ENCODE measurements at places on chromosomes 16 and 17. TPM values are rescaled to one million over a fixed set of nuclear protein-coding genes. Genes with fewer than 3 reads are reported as not detected.
A peak's percentile ranks its signal among the peaks of the same experiment; 100 is the strongest.

- peak; percentile 30 for DNase-seq
Observed at GRCh38 chr16:56450275-56450985, 702 bp downstream of the NUDT21 start.

DNA sequence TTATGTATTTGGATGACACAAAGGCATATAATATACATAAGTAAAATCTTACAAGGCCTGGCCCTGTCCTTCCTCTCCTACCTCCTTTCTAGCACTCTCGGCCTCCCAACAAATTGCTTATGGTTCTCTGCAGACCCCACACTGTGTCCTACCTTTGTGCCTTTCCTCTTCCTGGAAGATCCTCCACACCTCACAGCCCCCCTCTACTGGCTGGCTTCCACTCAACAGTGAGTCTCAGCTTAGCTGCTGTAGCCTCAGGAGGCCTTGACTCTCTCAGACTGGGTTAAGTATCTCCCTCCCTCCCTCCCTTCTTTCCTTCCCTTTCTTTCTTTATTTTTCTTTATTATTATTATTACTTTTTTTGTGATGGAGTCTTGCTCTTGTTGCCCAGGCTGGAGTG lies 8.3 kb upstream of the SLC52A1 start:
- no peak for DNase-seq

GRCh38 chr16:66304961-66305360 lies 61.5 kb upstream of the CDH5 start:
- DNase-seq, result no peak

TMEM132E gene
- total RNA-seq, result not detected

GRCh38 chr17:3547628-3548027 lies 10.0 kb downstream of the TRPV3 start:
- DNase-seq, result no peak

GRCh38 chr17:9648521-9649110 lies 3.3 kb downstream of the USP43 start:
- no peak for DNase-seq

- no peak for DNase-seq
Observed at GRCh38 chr16:10367616-10368188, 18.2 kb upstream of the ATF7IP2 start.

BCO1 gene
- not detected for total RNA-seq

- no peak for DNase-seq
Observed at GRCh38 chr17:80331820-80332219, 71.2 kb downstream of the RNF213 start.

GRCh38 chr17:27862004-27862403 lies 31.2 kb downstream of the LYRM9 start:
- DNase-seq, result peak; percentile 29

- DNase-seq, result no peak
Observed at GRCh38 chr17:17386094-17386800, 83.1 kb downstream of the NT5M start.
